Tongue (tissue), 3 donors: ENCODE measurements at places on chromosomes 6 and 20. TPM values are rescaled to one million over a fixed set of nuclear protein-coding genes. Genes with fewer than 3 reads are reported as not detected.

- DNase-seq, result no peak
Measured at GRCh38 chr20:19170148-19170547, 42.3 kb upstream of the SLC24A3 start.

DNA sequence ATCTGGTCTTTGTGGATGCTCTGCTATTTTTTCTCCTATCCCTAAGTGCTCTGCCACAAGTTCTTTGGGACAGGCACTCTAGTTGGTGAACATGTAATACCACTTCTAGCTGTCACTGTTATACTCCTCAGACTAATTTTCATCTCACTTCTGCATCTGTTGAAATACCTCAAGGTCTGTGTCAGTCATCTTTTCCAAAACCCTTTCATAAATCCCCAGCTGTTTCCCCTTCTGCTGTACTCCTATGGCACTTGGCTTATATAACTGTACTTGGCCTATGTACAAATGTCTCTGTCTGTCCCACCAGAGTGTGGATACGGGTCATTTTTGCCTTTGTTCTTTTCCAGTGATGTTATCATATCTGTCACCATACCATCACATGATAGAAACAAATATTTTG is 124.2 kb downstream of the FHL5 start:
- DNase-seq, result peak; percentile 90

GRCh38 chr6:113967777-113968176 is 3.2 kb downstream of the HDAC2 start:
- DNase-seq, result no peak

DNA sequence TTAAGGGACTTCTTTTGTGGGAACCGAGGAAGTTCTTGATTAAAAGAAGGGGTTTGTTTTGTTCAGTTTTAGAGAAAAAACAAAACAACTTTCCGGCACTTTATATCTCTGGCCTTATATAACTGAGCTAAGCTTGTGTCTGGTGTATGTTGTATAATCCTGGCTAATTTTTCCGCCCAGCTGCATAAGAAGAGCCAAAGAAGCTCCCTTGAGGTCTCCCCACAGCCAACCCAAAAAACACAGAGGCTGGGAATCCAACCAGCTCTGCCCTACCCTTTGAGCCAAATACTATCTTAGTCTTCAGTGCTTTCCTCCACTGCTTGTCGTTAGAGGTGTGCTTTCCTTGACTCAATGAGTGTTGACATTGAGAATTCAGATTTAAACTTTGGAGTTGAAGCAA is 45.5 kb upstream of the RNF146 start:
- peak; percentile 8 for DNase-seq

GRCh38 chr20:25470045-25470444 is 62.6 kb downstream of the GINS1 start:
- DNase-seq, result peak; percentile 45

GRCh38 chr6:110529907-110530306 is 53.5 kb upstream of the SLC22A16 start:
- no peak for DNase-seq

DNA sequence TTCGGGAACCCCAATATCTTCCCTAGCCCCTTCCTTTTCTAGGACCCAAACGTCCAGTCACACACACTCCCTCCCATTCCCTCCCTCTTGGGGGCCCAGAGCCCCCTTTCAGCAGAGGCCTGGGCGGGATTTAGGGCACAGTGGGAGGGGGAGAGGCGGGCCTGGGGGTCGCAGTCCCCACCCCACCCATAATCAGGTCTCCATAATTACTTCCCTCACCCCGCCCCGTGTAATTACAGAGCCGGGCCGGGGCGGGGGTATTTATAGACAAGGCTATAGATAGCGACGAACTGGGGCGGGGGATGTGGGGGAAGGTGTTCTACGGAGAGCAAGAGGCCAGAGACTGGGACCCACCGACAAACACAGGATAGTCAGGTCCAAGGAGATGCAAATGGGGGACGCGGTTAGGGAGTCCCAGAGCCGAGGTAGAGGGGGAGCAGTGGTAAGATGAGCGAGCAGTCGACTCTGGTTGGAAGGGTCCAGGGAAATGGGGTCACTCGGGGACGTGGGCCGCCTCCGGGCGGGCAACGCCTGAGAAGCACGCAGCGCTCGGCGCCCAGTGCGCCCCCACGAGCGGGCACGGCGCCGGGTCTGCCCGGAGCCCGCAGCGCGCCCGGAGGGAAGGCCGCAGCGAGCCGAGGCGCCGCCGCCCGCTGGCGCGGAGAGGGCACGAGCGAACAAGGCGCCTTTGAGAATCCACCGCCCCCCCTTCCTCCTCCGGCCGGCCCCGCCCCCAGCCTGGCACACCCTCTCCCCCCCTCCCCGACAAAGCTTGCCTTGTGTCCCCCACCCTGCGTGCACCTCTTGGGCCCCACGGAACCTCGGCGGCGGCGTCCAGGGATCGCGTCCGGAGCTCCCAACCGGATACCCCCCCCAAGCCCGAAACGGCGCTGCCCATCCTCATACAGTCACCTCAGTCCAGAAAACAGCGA is 670 bp upstream of the COL11A2 start:
- DNase-seq, result peak; percentile 65

- peak; percentile 89 for DNase-seq
Measured at GRCh38 chr20:38649275-38649891, 47.8 kb downstream of the ARHGAP40 start.

DNA sequence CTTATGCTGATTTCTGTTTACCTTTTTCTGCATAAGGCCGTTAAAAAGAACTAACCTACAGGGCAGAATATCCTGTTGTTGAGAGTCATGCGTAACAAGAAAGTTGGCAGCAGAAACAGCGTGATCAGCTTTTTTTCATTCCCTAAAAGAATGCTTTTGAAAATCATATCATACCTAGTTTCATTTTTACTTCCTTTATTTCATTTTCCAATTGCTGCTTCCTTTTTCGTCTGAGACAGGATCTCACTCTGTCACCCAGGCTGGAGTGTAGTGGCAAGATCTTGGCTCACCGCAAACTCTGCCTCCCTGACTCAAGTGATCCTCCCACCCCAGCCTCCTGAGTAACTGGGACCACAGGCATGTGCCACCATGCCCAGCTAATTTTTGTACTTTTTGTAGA is 4.1 kb downstream of the CALHM6 start:
- no peak for DNase-seq

GRCh38 chr20:61575151-61575937 is 323.3 kb downstream of the CDH4 start:
- DNase-seq, result no peak

GRCh38 chr20:43543138-43543537 is 15.7 kb upstream of the SGK2 start:
- no peak for DNase-seq

DNA sequence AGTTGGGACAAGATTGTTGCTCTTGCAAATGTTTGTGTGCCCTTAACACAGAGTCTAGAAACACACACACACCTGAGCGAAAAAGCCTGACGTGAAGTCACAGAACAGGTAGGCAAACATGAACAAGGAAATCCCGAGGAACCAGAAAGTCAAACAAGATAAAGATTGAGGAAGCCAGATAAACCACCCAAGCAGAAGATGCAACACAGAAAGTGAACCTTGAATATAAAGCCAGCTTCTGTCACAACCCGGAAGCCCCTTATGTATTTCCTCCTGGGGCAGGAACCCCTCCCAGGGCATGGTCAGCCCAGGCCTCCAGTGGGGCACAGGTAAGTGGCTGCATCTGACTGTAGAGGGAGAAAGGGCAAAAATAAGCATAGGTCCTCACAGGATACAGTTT is 158.2 kb upstream of the SUPT3H start:
- DNase-seq, result no peak

DNA sequence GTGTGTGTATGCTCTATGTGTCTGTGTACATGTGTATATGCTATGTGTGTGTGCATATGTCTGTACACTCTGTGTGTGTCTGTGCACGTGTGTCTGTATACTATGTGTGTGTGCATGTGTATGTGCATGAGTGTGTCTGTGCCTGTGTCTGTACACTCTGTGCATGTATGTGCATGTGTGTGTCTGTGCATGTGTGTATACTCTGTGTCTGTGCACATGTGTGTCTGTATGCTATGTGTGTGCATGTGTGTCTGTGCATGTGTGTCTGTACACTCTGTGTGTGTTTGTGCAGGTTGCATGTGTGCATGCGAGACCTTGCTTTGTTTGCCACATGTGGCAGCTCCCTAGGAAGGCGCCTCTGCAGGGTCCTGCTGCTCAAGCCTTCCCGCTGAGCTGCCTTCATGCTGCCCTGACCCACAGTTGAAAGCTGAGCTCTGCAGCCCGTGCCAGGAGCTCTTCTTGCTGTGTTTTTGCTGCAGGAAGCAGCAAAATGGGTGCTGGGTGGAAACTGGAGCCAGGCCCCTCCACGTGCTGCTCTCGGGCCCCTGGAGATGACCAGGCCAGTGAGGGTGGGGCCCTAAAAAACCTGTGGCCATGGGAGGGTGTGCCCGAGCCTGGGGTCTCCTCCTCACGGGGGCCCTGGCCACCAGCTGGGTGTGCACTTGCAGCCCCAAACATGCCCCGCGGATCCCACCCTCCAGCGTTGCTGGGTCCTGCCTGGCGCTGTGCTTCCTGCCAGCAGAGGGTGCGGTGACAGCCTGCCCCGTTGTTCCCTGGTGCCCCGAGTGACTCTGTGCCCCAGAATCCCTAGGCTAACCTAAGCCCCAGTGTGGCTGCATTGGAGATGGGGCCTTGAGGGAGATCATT is 109.1 kb downstream of the DACT2 start:
- DNase-seq, result no peak

The FAM50B gene
- 10.9 TPM for total RNA-seq

The KIAA1755 gene
- 5.0 TPM for total RNA-seq

The NKAIN2 gene
- total RNA-seq, result 1.7 TPM

The SLC24A3 gene
- total RNA-seq, result 33.5 TPM
